ENCODE measurements at places on chromosomes 12 and 14. TPM values are rescaled to one million over a fixed set of nuclear protein-coding genes. Genes with fewer than 3 reads are reported as not detected.

DNA sequence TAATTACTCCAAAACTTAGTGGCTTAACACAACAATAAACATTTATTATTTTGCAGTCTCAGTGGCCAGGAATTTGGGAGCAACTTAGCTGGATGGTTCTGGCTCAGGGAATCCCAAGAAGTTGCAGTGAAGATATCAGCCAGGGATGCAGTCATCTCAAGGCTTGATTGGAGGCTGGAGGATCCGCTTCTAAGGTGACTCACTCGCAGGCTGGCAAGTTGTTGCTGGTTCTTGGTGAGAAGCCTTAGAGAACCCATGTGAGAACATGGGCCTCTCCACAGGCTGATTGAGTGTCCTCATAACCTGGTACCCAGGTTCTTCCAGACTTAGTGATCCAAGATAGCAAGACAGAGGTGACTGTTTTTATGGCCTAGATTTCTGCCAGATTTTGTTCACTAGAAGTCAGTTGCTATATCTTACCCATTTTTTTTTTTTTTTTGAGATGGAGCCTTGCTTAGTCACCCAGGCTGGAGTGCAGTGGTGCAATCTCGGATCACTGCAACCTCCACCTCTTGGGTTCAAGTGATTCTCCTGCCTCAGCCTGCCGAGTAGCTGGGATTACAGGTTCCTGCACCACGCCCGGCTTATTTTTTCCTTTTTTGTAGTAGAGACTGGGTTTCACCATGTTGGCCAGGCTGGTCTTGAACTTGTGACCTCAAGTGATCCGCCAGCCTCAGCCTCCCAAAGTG is 32.5 kb downstream of the BRMS1L start:
- DNase-seq: no peak

- DNase-seq: peak; percentile 51
Observed at GRCh38 chr12:1576410-1577241, 17.8 kb downstream of the FBXL14 start.

DNA sequence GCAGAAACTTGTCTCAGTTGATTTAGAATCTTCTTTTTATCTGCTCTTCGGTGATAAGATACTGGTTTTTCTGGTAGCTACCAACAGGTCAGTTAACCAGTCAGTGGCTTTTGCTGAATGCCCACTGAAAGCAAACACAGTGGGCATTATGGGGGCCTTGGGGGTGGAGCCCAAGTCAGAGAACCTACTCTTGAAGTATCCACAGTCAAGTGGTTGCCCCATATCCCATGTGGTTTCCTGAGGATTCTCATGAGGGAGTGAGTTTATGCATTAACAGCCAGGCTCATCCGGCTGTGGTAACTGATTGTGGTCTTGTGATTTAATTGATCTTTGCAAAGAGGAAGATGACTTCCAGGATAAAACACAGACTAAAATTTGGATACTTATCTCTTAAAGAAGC is 83.7 kb downstream of the ST8SIA1 start:
- no peak for DNase-seq

DNA sequence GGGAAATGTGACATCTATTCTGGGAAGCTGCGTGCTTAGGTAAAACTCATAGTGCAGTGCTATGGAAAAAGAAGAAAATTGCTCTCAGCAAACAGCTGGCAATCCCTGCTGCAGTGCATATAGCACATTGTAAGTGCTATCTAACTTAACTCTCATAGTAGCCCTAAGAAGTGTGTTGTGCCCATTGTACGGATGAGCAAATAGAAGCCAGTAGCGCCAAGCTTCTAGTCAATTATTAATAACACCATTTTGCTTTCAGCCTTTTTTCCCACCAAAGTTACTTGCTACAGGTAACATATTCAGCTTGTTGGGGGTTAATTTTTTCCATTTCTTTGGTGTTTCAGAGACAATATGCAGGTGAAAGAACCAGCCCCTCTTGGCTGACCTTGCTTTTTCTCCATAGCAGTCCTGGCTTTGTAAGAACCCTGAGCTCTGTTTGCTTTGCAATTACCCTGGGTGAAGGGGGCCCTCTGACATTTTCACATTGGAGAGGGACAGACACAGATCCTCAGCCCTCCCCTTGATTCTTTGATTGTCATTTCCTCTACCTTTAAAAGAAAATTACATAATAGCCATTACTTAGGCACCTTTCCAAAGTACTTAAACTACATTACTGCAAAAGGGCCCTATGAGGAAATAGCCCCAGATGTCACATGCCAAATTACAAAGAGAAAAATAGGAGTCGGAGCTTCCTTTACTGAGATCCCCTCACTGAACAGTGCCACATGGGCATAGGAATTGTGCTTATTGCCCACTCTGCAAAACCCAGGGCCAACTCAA is 576.2 kb upstream of the TBX3 start:
- no peak for DNase-seq

- no peak for DNase-seq
Observed at GRCh38 chr12:124174451-124175348, 120.2 kb upstream of the RFLNA start.

GRCh38 chr14:80607430-80608190 is 333.9 kb downstream of the CEP128 start:
- no peak for DNase-seq

DNA sequence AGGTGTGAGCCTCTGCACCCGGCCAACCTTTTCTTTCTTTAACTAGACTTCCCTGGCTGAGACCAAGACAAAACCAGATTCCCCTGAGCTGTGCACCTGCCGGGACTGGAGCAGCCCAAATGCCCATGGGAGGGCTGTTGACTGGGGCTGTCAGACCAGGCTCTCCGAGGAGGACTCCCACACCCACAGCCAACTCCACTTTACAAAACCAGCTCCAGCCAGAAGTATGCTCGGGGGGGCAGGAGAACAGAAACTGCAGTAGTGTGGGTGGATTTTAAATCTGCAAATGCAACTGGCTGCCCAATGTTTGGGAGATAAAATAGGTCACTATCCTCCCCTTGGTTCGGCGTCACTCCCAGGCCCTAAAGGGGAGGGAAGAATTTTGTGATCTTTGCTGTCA is 78.5 kb downstream of the VCPKMT start:
- DNase-seq: no peak

The LIN7A gene
- 57.8 TPM for total RNA-seq

The NGB gene
- not detected for total RNA-seq

The RDH12 gene
- total RNA-seq: not detected

The HNF1A gene
- total RNA-seq: 0.10 TPM

The NTN4 gene
- 1.7 TPM for total RNA-seq

The SYT10 gene
- total RNA-seq: not detected

Data from SJCRH30 (cell line).